ENCODE measurements at places on chromosomes 4 and X.
A peak's percentile ranks its signal among the peaks of the same experiment; 100 is the strongest.

GRCh38 chrX:25663701-25664100 lies 474.4 kb upstream of the MAGEB18 start:
- DNase-seq: no peak

- DNase-seq: no peak
Measured at GRCh38 chr4:107265859-107266258, 229.7 kb upstream of the DKK2 start.

GRCh38 chr4:828641-829271 lies 2.8 kb upstream of the CPLX1 start:
- DNase-seq: no peak

GRCh38 chrX:85882601-85883000 lies 164.8 kb downstream of the CHM start:
- no peak for DNase-seq

- DNase-seq: no peak
Measured at GRCh38 chrX:63186137-63186536, 165.0 kb downstream of the SPIN4 start.

GRCh38 chr4:185825737-185826136 lies 13.7 kb upstream of the SORBS2 start:
- DNase-seq: no peak

DNA sequence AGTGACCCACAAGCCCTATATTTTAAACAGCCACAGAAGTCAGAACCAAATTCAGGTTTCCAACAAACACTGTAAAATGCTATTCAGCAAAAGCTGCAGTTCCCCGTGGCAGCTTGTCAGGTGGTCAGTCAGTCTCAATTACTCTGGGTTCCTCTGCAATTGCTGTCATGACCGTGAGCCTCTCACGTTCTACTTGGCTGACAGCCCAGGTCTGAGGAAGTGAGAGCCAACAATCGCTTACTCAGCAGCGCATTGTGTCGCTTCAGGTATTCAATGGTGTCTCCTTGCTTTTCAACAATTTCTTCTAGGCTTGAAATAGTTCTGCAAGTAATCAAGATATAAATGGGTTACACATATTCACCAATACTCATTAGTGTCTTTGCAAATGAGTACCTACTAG lies 25.8 kb downstream of the TRIM75 start:
- peak; percentile 16 for DNase-seq

- DNase-seq: no peak
Measured at GRCh38 chrX:37468124-37468739, 103.2 kb upstream of the LANCL3 start.

All from head of caudate nucleus (tissue), 42 donors.